ENCODE measurements at places on chromosomes 4 and X.

DNA sequence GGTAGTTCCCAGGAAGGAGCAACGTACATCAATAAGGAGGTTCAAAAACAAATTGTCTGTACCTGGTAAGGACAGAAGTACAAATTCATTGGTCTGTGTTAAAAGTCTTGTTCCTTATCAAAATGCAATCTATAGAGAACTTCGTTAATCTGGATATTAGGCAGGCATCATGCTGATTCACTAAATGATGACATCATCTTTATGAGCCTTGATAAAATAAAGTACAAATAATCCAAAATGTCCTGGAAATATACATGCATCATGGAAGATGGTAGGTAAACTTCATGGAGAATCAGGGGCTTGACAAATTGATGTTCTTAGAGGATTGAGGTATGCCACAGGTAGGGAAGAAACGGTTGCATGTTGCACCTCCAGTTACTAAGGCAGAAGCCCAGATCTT lies 433.9 kb downstream of the TRIML1 start:
- no peak for DNase-seq

DNA sequence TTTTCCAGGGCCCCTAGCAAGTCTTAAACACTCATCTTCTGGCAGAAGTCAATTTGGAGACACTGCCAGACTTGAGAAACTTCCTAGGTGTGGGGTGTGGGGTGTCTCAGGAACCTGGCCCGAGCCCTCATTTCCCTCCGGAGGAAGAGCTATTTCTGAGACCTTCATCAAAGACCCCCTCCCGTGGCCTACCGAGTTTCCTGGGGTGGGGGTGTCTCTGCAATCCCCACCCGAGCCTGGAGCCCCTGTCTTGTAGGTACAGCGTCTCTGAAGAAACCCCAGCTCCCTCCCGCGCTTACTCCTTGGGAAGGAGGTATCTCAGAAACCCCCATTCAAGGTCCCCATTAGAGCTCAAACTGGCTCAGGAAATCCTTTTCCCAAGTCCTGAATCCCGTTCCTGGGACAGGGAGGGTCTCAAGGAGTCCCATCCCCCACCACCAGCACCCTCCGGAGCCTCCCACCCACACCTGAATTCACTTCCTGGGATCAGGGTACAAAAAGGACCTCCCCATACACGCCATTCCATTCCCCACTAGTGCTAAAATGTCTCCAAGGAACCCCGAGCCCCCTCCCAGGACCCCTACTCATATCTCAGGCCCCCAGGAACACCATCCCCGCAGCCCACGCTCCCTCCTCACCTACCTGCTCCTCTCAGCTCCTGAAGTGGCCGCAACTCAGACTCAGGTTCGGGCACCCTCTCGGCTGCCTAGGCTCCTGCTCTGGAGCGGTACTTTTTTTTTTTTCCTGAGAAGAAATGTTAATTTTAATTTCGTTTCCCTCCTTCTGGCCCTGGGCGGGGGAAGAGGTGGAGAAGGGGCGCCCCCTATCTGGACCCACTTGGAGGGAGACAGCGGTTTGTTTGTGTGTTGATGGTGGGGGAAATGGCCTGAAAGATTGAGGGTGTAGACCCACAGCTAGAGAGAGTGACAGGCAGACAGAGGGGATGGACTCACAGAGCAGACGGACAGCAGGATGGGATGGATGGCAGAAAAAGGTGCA lies 1.1 kb downstream of the SLC38A5 start:
- peak; percentile 21 for DNase-seq

GRCh38 chr4:137359691-137360315 lies 172.5 kb downstream of the PCDH18 start:
- no peak for DNase-seq

- no peak for DNase-seq
Measured at GRCh38 chr4:54726907-54727306, 69.2 kb downstream of the KIT start.

GRCh38 chr4:164536814-164537213 lies 217.1 kb upstream of the SMIM31 start:
- DNase-seq, result no peak

- no peak for DNase-seq
Measured at GRCh38 chr4:182107931-182108330, 135.3 kb upstream of the TENM3 start.
